ENCODE measurements at places on chromosomes 1 and 21. TPM values are rescaled to one million over a fixed set of nuclear protein-coding genes. Genes with fewer than 3 reads are reported as not detected.

The C1orf216 gene
- total RNA-seq = 12.6 TPM

The HNRNPCL1 gene
- total RNA-seq = not detected

The CD1C gene
- total RNA-seq = not detected

The NOL9 gene
- 16.4 TPM for total RNA-seq

The CDKN2C gene
- total RNA-seq = 17.6 TPM

The TRPM2 gene
- total RNA-seq = 0.25 TPM

The MMEL1 gene
- total RNA-seq = 3.6 TPM

The INAVA gene
- total RNA-seq = not detected

The WNT9A gene
- total RNA-seq = 0.76 TPM

The LRRC39 gene
- total RNA-seq = not detected

The ARMH1 gene
- 0.13 TPM for total RNA-seq

The AQP10 gene
- not detected for total RNA-seq

The FALEC gene
- not detected for total RNA-seq

The TMEM54 gene
- 20.1 TPM for total RNA-seq

The HES4 gene
- 54.1 TPM for total RNA-seq

The TSTD1 gene
- 6.0 TPM for total RNA-seq

The CFH gene
- 6.5 TPM for total RNA-seq

The FPGT gene
- 10.7 TPM for total RNA-seq

The TNFRSF18 gene
- 0.26 TPM for total RNA-seq

The FAM131C gene
- 0.13 TPM for total RNA-seq

The PSMB2 gene
- total RNA-seq = 18.2 TPM

The UQCRH gene
- total RNA-seq = 291 TPM

The TRIM63 gene
- not detected for total RNA-seq

The SLC35F3 gene
- not detected for total RNA-seq

The C8B gene
- not detected for total RNA-seq

The KRTAP13-2 gene
- not detected for total RNA-seq

The ARHGAP29 gene
- 171 TPM for total RNA-seq

The TMIGD3 gene
- not detected for total RNA-seq

The ITLN2 gene
- total RNA-seq = not detected

The APOBEC4 gene
- not detected for total RNA-seq

The CFAP74 gene
- not detected for total RNA-seq

The IL19 gene
- not detected for total RNA-seq

The DCST2 gene
- total RNA-seq = under 0.01 TPM

The ATAD3C gene
- 0.89 TPM for total RNA-seq

The NBPF20 gene
- 1.8 TPM for total RNA-seq
